ENCODE measurements at places on chromosomes 11 and 22.

DNA sequence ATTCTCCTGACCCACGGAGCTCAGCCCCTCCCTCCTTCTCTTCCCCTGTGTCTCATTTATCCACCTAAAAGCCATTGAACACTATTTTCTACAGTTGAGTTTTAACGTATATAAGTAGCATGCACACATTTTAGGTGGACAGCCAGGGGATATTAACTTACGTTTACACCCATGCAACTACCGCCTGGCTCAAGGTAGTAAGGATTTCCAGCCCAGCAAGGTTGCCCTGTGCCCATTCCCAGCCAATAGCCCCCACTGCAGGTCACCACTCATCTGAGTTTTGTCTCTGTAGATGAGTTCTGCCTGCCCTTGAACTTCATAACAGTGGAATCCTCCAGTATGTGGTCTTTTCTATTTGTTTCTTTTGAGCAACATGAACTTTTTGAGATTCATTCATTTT lies 65.4 kb downstream of the SMIM38 start:
- no peak for DNase-seq

GRCh38 chr22:38258895-38259294 lies 13.9 kb downstream of the TMEM184B start:
- DNase-seq = peak; percentile 84

GRCh38 chr11:6568191-6568918 lies 35.1 kb downstream of the RRP8 start:
- DNase-seq = no peak

GRCh38 chr11:28535677-28536076 lies 427.5 kb downstream of the METTL15 start:
- DNase-seq = no peak

GRCh38 chr11:123122341-123122740 lies 60.4 kb upstream of the HSPA8 start:
- DNase-seq = no peak

- DNase-seq = no peak
Measured at GRCh38 chr22:50697667-50698506, 25.3 kb downstream of the SHANK3 start.

- no peak for DNase-seq
Measured at GRCh38 chr11:14007566-14007965, 45.0 kb downstream of the SPON1 start.

DNA sequence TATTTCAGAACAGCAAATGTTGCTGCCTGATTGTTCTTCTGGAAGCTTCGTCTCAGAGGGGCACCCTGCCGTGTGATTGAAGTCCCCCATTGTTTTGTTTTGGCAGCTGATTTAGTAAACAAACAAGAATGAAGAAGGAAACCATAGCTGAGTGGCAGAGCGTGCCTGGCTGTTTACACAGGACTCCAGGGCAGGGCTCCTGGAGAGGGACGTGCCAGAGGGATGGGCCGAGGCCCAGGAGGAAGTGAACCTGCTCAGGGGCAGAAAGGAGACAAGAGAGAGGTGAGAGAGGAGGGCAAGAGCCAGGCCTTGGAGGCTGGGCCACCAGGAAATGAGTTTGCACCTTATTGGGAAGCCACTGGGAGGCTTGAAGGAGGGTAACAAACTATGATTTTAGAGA lies 85.5 kb upstream of the B3GAT1 start:
- peak; percentile 28 for DNase-seq

DNA sequence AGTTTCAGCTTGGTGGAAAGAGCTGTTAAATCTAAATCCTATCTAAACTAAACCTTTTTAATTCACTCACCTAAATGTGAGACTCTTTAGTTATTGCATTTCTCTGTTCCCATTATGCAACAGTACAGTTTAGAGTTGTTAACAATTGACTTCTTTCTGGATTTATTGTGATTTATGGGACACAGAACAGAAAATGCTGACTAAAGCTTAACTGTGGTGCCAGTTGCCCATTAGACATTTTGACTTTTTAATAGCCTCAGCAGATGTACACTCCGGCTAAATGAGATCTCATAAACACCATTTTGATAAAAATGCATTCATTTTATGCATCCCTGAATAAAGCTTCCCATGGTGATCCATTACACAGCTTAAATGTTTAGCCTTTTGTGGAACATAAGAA lies 356.6 kb downstream of the CASP12 start:
- DNase-seq = no peak

DNA sequence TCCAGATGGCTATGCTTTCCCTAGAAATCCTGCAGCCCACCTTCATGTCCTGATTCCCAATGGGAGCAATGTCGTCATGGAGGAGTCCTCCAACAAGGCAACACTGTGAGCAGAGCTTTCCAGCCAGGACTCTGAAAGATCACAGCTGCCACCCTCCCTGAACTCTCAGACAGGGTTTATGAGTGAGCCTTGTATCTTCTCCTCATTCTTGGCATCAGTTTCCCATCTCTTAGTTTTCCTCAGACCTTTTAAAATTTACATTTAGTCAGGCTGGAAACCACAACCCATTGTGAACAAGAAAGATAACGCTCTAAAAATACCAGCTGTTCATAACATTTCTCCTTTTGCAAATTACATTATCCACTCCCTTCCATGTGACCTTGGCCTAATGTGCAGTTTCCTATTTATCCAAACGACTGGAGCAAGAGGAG lies 15.6 kb upstream of the LYVE1 start:
- DNase-seq = no peak

- no peak for DNase-seq
Measured at GRCh38 chr11:123286761-123287160, 91.7 kb upstream of the CLMP start.

DNA sequence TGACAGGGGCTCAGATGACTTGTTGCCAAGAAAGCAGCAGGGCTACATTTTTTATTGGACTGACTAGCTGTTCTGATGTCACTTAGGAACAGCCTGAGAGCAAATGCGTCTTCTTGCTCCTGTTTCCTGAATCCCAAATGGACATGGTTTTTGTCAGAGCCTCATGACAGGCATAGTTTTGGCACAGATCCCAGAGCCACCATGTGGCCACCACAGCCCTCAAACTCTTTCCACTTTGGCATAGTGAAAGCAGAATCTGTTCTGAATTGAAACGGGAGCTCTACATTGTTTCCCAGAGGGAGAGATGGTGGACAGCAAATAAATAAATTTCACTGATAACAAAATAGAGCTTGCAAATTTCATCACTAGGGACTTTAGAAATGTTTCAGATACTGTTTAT lies 222.2 kb downstream of the C11orf87 start:
- no peak for DNase-seq

- DNase-seq = peak; percentile 40
Measured at GRCh38 chr11:134126217-134126822, 57.4 kb downstream of the JAM3 start.

- no peak for DNase-seq
Measured at GRCh38 chr22:49768077-49768910, 59.4 kb downstream of the BRD1 start.

- DNase-seq = no peak
Measured at GRCh38 chr11:110478410-110478809, 48.7 kb downstream of the FDX1 start.

- no peak for DNase-seq
Measured at GRCh38 chr11:72112978-72113808, 698 bp upstream of the ANAPC15 start.

- DNase-seq = no peak
Measured at GRCh38 chr11:32358729-32359128, 76.6 kb downstream of the WT1 start.

DNA sequence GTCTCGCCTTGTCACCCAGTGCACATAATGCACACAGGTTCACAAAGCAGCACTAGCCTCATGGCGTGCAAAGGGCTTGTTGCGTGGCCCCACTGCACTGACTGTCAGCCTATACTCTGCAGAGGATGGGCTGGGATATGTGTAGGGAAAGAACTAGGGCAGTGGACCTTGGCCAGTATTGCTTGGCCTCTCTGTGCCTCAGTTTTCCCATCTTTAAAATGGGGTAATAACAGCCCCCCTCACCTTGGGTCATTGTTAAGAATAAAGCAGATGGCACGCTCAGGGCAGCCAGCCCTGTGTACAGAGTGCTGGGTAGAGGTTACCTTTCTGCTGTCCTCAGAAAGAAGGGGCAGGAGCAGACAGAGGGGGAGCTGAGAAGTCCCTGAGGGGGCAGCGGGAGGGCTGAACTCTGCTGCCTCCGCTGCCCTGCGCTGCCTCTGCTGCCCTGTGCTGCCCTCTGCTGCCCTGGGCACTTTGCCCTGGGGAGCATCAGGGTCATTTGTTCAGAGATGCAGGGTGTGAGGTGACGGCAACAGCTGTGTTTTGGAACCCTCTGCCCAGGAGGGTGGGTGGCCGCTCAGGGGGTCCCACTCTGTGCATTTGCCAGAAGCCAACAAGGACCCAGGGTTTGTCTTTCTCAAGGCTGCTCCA lies 71.2 kb downstream of the CACNA1I start:
- DNase-seq = no peak

DNA sequence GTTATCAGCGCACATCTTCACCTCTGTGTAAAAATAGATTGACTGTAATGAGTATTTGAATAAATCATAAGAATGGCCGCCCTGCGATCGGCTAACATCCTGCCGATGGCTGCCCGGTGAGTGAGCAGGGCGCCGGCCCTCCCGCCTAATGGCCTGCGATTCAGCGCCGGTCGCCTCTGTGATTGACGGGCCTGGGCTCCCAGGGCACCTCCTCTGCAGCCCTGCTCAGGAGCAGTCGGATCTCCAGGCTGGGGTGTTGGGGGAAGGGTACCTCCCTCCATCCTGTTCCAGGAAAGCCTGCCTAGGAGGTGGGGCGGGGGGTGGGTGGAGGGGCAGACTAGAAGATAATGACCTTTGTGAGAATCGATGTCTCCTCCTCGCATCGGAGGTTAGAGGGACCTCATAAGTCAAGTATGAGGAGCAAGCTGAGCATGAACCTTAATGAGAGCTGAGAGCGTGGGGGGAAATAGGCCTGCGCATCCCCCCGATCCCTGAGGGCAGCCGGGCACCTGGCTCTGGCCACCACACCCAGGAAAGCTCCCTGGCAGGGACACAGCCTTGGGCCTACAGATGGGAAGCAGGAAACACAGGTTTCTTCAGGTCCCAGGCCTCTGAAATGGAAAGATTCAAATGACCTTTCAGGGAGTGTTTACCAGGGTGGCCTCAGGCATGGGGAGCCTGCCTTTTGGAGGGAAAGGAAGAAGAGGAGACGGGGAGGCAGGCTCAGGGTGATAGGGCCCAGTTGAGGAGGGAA lies 71.7 kb downstream of the PKNOX2 start:
- no peak for DNase-seq

- no peak for DNase-seq
Measured at GRCh38 chr11:70123711-70124110, 45.6 kb downstream of the ANO1 start.

GRCh38 chr22:46803031-46803880 lies 40.8 kb downstream of the TBC1D22A start:
- no peak for DNase-seq

DNA sequence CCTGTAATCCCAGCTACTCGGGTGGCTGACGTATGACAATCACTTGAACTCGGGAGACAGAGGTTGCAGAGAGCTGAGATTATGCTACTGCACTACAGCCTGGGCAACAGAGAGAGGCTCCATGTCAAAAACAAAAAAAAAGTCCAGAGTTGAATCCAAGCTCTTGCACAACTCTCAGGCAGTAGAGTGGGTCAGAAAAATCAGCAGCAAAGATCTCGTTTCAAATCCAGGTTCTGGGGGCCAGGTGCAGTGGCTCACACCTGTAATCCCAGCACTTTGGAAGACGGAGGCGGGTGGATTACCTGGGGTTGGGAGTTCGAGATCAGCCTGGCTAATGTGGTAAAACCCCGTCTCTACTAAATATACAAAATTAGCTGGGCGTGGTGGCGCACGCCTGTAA lies 24.9 kb downstream of the CLPB start:
- DNase-seq = no peak

- peak; percentile 71 for DNase-seq
Measured at GRCh38 chr22:44023404-44024287, 456 bp upstream of the PARVB start.

DNA sequence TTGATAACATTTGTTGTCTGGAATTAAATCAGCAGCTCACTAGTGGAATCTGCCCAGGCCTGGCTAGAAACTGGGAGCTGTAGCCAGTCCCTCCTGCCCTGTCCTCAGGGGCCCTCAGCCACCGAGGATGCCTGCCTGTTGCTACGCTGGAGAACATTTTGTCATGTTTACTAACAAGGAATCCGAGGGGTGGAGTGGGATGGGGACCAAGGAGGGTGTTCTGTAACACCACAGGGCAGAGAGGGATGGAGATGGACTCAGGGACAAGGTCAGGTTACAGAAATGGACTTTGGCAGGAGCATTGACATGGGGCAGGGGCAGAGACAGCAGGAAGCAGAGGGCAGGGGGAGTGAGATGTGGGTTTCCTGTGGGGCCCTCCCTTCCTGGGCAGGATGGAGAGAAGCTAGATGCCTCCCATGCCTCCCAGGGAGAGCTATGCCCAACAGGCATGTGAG lies 45.8 kb upstream of the AMPD3 start:
- DNase-seq = no peak

DNA sequence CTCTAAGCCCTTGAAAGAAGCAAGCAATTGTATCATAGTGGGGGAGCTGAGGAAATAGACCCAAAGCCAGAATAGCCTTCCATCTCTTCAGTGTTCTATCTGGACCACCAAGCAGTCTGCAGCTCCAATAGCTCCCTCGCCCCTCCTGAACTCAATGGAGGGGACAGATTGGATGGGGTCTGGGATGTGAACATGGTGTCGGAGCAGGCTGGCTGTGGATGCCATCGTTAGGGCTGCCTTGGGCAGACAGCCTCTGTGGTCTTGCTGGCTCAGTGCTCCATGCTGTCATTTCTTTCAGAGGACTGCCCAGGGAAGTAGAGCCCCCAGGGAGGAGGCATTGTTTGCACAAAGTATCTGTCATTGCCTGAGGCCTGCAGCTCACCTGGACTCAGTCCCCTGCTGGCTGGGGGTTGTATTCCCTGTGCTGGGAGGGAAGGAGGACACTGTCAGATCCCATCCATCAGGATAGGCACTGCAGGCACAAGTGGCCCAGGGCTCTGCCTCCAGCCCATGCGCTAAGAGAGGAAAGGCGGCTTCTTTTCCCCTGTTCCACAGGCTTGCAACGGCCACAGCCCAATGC lies 537.7 kb downstream of the BUD13 start:
- no peak for DNase-seq

DNA sequence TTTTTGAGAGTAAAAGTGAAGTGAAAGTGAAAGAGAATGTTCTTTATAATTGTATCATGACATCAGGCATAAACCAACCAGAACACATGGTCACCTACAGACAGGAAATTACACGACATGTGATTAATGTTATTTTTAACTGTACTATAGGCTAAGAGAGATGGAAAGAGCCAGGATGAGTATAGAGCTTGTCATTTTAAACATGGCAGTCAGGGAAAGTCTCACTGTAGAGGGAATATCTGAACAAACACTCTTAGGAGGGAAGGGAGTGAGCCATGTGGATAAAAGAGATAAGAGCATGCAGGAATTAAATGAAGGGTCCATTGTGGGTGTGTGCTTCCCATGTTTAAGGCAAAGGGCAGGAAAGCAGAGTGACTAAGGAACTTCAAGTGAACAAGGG lies 599.1 kb upstream of the FAT3 start:
- DNase-seq = no peak

DNA sequence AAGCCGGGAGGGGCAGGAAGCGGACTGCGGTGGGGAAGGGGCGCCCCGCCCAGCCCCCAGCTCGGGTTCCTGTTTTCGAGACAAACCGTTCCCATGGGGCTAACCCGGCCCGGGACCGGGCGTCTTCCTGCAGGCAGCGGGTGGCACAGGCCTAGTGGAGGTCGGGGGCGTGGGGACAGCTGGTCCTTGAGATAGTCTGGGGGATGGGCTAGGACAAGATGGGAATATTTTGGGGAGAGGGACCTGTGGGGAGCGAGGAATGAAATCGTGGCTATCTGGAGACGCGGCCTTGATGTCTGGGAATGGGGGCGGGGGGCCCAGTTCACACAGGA lies 1.2 kb upstream of the RASGRP2 start:
- peak; percentile 81 for DNase-seq

GRCh38 chr11:100469835-100470234 lies 217.3 kb upstream of the ARHGAP42 start:
- DNase-seq = no peak
